Esophagus squamous epithelium (tissue), 5 donors: ENCODE measurements at places on chromosomes 6 and 20.

- H3K27me3 ChIP-seq, result no peaks in the 10 kb centered on the region
- H3K4me1 ChIP-seq, result no peaks in the 10 kb centered on the region
- no peak for DNase-seq
- no peaks in the 10 kb centered on the region for H3K36me3 ChIP-seq
Measured at GRCh38 chr6:7631466-7631865, 41.5 kb downstream of the SNRNP48 start.

DNA sequence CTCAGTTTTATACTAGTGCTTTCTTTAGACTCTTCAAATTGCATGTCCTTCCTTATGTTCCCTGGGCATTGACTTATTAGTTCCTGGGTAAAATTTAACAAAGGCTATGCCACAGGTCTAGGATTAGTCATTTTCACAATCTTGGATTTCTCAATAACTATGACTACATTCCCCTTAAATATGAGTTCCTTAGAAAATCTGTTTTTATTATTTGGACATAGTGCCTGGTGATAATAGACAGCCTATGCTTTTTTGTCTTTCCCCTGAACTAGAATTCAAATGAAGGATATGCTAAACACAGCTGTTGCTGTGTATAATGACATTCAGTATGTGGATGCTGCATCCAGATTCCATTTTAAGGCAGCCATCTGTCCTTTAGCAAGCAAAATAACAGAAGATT, 1252.8 kb upstream of the GJE1 start:
- no peaks in the 10 kb centered on the region for H3K4me1 ChIP-seq
- no peak for DNase-seq
- H3K27ac ChIP-seq, result no peak overlapping the region
- no peaks in the 10 kb centered on the region for H3K36me3 ChIP-seq
- H3K27me3 ChIP-seq, result no peaks in the 10 kb centered on the region
- no peak overlapping the region for H3K4me3 ChIP-seq

GRCh38 chr20:61935926-61936700, 129.6 kb downstream of the TAF4 start:
- no peaks in the 10 kb centered on the region for H3K36me3 ChIP-seq
- no peaks in the 10 kb centered on the region for H3K27me3 ChIP-seq
- no peak overlapping the region for H3K4me3 ChIP-seq
- no peak for DNase-seq
- no peaks in the 10 kb centered on the region for H3K4me1 ChIP-seq

- H3K4me1 ChIP-seq, result peaks cover 11% of the 10 kb centered on the region
- H3K27ac ChIP-seq, result no peak overlapping the region
- H3K27me3 ChIP-seq, result no peaks in the 10 kb centered on the region
- H3K36me3 ChIP-seq, result no peaks in the 10 kb centered on the region
- no peak for DNase-seq
- H3K4me3 ChIP-seq, result peak overlapping the region; percentile 32
Measured at GRCh38 chr6:18276610-18277236, 12.4 kb upstream of the DEK start.

GRCh38 chr6:166411721-166412151, 29.0 kb upstream of the MPC1 start:
- no peaks in the 10 kb centered on the region for H3K4me1 ChIP-seq
- no peak overlapping the region for H3K27ac ChIP-seq
- H3K4me3 ChIP-seq, result no peak overlapping the region
- DNase-seq, result no peak
- H3K36me3 ChIP-seq, result no peaks in the 10 kb centered on the region

- no peak overlapping the region for H3K27ac ChIP-seq
- H3K36me3 ChIP-seq, result no peaks in the 10 kb centered on the region
- no peaks in the 10 kb centered on the region for H3K4me1 ChIP-seq
- H3K4me3 ChIP-seq, result no peak overlapping the region
- no peaks in the 10 kb centered on the region for H3K27me3 ChIP-seq
Measured at GRCh38 chr20:12171923-12172524, 254.3 kb downstream of the BTBD3 start.
